Calu3 (cell line): ENCODE measurements at places on chromosomes 11 and 22. TPM values are rescaled to one million over a fixed set of nuclear protein-coding genes. Genes with fewer than 3 reads are reported as not detected.

The MN1 gene
- total RNA-seq = 1.7 and 2.3 TPM in 2 replicates

The BEST1 gene
- total RNA-seq = 0.78 and 1.1 TPM in 2 replicates

The CST6 gene
- total RNA-seq = 21.5 and 27.2 TPM in 2 replicates

The INSC gene
- not detected in 2 replicates for total RNA-seq

DNA sequence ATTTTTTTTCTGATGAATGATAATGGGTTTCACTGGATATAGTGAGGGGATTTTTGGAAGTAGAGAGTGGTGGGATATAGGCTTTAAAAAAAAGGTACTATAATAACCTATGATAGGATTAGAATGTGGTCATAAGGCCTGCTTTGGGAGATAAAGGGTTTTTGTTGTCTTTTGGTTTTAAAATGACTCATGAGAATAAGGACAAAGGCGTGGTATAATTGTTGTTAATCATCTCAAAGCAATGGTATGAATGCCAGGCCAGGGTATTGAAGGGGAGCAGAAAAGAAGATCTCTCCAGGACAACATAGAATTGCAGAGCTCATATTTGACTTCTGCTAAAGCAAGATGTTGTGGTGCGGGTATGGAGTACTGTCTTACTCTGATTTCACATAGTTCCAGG, 579.4 kb downstream of the JRKL start:
- DNase-seq = no peak

DNA sequence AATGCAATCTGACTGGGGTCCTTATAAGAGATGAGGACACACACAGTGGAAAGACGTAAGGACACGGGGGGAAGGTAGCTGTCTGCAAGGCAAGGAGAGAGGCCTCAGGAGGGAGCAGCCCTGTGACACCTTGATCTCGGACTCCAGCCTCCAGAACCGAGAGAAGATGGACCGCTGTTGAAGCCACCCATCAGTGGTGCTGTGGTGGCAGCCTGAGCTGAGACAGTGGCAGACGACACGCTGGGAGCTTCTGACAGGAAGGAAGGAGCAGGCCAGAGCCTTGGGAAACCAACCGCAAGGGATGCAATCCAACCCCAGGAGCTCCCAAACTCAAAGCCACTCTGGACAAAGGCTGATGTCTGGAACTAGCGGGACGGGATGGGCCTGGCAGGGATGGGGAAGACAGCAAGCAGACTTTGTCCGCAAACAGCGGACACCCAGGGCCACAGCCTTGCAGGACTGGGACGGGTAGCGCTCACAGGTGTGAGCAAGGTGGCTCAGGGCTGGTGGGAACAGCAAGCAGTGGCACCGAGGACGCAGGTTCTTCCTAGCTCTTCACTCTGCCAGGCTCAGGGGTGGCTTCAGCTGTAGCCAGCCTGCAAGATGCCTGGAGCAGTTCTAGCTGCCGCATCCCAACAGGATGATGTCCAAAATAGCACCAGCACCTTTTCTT, 10.9 kb downstream of the LTO1 start:
- no peak for DNase-seq

- peak; percentile 34 for DNase-seq
Measured at GRCh38 chr11:119166368-119167076, 2.0 kb upstream of the NLRX1 start.

- DNase-seq = no peak
Measured at GRCh38 chr11:69981119-69981784, 96.9 kb upstream of the ANO1 start.

- DNase-seq = no peak
Measured at GRCh38 chr22:38205261-38206128, 3.7 kb downstream of the MAFF start.

GRCh38 chr11:65316227-65317024, 1.8 kb downstream of the CDC42EP2 start:
- DNase-seq = no peak
